ENCODE measurements at places on chromosomes 2 and 18. TPM values are rescaled to one million over a fixed set of nuclear protein-coding genes. Genes with fewer than 3 reads are reported as not detected.

Gene ANKRD30B
- total RNA-seq = not detected

Gene ATP6V1B1
- total RNA-seq = 13.9 TPM

Gene ATG4B
- total RNA-seq = 162 TPM

Gene UGT1A8
- total RNA-seq = 0.17 TPM

Gene MLPH
- 283 TPM for total RNA-seq

Gene ABCG5
- not detected for total RNA-seq

Gene ASPRV1
- total RNA-seq = 0.30 TPM

Gene PLCD4
- total RNA-seq = 0.74 TPM

Gene RAB6C
- not detected for total RNA-seq

Gene TGFA
- 36.4 TPM for total RNA-seq

Gene PDCD1
- total RNA-seq = not detected

Gene EPAS1
- 127 TPM for total RNA-seq

Gene BOLL
- not detected for total RNA-seq

Gene SLC8A1
- total RNA-seq = 13.5 TPM

Gene CWC22
- 35.2 TPM for total RNA-seq

Gene STAT4
- 0.23 TPM for total RNA-seq

Gene LCT
- total RNA-seq = not detected

Gene NPHP1
- 12.2 TPM for total RNA-seq

Gene MYO5B
- 25.4 TPM for total RNA-seq

Gene SERPINB4
- total RNA-seq = not detected

Gene UGT1A4
- total RNA-seq = 73.6 TPM

Gene IL1RL2
- total RNA-seq = 1.2 TPM

Gene HOXD13
- not detected for total RNA-seq

Gene RALB
- 86.6 TPM for total RNA-seq

Gene UGT1A3
- 67.1 TPM for total RNA-seq

Gene C2orf81
- 9.8 TPM for total RNA-seq

Gene TNFAIP6
- total RNA-seq = not detected

Gene TMEM200C
- total RNA-seq = not detected

Gene TNFRSF11A
- 6.3 TPM for total RNA-seq

Gene CBLN2
- not detected for total RNA-seq

Gene RUFY4
- total RNA-seq = not detected

Gene EEF1B2
- 328 TPM for total RNA-seq

Data from PC-9 (cell line).